Left forelimb (tissue), 1 donor: ENCODE measurements at places on chromosomes 6 and 20.

DNA sequence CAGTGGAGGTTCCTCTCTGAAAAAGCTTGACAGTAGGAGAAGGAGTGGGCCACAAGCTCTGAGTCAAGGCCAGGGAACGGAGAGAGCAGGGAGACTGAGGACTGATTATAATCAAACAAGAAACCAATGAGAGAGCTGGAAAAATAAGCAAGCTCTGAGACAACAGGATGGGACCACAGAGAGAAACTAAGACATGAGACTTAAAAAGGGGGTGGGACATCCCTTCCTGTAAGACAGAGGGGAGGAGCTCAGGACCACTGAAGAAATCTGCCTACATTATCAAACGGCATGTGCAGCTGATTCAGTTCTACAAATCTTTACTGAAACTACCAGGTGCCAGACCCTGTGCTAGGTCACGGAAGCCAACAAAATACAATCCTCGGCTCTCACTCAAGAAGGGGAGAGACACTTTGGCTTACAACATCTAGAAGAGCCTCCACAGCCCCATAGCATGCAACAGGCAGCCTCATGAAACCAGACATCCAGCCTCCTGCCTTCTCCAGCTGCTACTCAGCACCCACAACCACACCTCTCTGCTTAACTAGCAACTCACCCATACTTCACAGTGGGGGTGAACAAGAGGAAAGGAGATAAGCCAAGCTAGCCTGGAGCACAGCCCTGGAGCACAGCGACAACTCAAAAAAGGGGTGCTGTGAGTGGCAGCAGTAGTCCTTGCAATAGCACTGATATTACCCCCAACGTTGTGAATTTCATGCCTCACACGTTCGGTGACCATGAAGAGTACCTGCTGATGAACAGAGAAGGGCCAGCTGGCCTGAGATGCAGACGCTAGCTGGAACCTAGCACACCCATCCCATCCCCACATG, 39.1 kb upstream of the ANKRD60 start:
- DNase-seq, result no peak

DNA sequence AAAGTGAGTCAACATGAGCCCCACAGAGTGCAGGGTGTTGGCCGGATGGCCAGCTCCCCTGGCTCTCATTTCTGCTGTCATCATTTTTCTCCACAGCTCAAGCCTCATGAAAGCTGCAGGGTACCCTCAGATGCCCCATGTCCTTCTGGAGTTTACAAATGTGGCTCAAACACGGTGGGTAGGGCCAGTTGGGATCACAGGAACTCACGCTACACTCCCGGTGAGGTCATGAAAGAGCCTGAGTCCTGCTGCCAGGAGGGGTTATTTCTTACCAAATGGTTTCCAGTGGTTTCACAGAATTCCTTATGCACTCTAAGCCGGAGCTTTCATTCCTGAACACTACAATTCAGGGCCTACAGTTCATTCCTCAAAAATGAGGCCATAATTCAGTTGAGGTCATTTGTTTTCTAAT, 78.7 kb downstream of the TMEM170B start:
- DNase-seq, result no peak

DNA sequence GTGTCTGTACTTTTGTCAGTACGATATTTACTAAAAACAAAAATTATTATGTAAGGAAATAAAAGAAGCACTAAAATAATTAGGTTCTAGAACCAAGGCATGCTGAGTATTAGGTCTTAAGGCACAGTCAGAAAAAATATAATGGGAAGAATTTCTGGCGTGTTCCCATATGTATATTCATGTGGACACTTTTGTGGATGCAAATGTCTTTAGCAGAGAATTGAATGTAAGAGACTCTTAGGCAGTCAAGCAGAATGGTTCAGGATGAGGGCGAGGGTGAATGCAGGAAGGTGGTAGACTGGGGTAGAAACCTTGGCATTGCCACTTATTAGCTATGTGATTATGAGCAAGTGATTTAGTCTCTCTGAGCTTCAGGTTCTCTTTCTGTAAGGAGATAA, 71.5 kb downstream of the SASH1 start:
- no peak for DNase-seq

GRCh38 chr20:1900321-1900801, 5.2 kb downstream of the SIRPA start:
- DNase-seq, result peak; percentile 77

DNA sequence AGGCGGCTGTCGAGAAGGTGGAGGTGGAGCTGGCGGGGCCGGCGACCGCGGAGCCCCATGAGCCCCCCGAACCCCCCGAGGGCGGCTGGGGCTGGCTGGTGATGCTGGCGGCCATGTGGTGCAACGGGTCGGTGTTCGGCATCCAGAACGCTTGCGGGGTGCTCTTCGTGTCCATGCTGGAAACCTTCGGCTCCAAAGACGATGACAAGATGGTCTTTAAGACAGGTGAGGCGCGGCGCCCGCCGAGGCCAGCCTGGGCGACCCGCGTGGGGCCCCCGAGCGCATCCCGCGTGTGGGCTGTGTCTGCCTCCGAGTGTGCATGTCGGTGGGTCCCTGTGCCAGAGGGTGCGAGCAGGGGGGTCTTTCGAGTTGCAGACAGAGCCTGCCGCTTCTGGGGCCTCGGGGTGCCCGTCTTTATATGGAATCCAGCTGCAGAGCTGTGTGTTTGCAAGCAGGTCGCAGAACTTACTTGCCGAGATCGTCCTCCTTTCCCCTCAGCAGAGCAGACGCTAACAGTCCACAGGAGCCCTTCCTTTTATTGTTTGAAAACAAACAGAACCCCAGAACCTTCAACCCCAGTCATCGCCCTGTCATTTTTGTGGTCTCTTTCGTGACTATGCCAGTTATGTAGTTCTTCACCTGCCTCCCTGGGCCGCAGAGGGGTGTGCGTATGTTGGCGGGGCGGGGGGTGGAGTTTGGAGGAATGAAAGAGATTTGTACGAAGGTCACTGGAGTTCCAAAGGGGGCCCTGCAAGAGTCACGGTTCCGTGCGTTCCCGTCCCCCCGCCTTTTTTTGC, 766 bp downstream of the SLC16A10 start:
- peak; percentile 67 for DNase-seq

DNA sequence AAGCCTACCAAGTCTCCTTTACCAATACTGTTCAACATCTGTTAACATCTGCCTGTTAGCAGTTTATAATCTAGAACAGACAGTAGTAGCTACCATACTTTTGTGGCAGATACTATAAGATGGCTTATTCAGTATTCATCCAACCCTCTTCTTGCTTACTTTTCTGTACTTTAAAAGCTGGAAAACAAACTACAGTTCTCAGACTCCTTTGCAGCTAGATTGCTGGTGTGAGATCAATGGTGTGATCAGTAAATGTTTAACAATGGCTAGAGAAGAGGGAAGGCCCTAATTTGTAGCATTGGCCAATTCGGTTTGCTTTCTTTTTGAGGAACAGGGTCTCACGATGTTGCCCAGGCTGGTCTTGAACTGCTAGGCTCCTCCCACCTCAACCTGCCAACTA, 3.5 kb upstream of the REV3L start:
- DNase-seq, result no peak
